NCI-H460 (cell line): ENCODE measurements at places on chromosomes 5 and 9. TPM values are rescaled to one million over a fixed set of nuclear protein-coding genes. Genes with fewer than 3 reads are reported as not detected.

DNA sequence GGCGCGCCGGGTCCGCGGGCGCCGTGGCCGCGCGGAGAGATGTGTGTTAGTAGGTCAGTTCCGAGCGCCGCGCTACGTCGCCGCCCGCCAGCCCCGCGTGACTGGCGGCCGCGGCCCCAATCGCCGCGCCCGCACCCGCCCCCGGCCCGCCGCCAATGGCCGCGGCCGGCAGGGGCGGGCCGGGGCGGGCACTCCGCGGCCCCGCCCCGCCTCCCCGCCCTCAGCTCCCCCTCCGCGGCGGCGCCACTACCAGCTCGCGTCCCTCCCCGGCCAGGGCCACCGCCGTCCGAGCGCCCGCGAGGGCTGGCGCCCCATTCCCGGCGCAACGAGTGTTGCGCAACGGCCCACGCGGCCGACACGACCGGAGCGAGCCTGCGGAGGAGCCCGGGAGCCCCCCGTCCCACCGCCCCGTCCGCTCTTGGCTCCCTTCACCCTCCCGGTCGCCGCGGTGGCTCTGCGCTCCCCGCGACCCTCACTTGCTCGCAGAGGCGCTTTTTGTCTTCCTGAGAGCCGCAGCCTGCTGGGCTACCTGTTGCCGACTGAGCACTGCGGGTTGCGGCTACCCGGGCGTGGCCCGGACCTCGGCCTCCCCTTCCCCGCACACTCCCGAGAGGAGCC lies at the start of gene NFIL3:
Gene NFIL3, minus strand, starts transcription at position 48 of the 618 bp plus-strand sequence. CDS start 13,098 bp downstream, outside the sequence.
- peak; percentile 73 for DNase-seq

DNA sequence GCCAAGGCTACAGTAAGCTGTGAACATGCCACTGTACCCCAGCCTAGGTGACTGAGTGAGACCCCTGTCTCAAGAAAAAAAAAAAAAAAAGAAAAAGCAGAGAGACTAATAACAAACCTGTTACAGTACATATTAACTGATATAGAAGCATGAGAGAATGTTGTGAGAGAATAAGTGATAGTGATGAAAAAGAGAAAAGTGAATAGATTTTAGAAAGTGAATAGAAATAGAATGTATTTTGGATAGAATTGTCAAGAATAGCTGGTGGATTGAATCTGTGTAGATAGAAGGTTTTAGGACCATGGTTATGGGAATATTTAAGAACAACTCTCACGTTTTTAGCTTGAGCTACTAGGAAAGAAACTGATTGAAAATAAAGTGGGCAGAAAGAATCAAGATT lies 135.8 kb downstream of the WDR70 start:
- no peak for DNase-seq

Gene CDK5RAP2
- total RNA-seq, result 82.7 and 92.3 TPM in 2 replicates

GRCh38 chr9:38680837-38681445 lies 39.0 kb downstream of the FAM240B start:
- no peak for DNase-seq

- DNase-seq, result no peak
These were observed 6.2 kb upstream of the CEP120 start for GRCh38 chr5:123429221-123429954.

DNA sequence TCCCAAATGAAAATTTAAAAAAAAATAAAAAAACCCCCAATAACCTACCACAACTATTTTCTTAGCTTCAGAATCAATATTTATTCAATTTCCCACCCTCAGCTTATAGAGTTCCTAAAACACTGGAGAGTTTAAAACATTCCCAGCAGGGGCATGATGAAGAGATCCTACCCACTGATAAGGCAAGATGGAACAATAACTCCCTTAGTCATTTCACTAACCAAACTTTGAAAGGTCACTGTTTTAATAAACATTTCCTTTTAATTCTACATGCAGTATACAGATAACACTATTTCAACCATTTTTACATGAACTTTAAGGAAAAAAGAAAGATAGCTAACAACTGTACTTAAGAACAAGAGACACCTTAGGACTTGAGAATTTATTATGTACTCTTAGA lies 34.9 kb upstream of the ACOT12 start:
- DNase-seq, result no peak

DNA sequence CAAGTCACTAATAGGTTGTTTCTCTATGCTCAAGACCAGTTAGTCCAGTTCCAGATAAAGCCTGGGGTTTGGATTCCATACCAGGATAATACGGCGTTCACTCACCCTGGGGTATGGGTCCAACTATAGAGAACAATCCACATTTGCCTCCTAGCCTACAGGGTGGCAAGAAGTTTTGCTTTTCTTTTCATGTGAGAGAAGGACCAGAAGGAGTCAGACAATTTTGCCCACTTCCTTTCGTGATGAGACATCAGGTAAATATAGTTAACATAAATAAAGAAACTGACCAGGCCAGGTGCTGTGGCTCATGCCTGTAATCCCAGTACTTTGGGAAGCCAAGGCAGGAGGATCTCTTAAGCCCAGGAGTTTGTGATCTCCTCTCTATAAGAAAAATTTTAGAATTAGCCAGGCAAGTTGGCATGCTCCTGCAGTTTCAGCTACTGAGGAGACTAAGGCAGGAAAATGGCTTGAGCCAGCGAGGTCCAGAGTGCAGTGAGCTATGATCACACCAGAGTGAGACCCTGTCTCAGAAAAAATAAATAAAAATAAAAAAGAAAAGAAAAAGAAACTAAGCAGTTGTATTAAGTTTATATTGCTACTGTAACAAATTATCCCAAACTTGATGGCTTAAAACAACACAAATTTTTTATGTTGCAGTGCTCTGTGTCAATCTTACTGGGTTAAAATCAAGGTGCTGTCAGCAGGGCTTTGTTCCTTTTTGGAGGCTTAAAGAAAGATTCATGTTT lies 7.5 kb upstream of the REEP5 start:
- no peak for DNase-seq

Gene SLC4A9
- total RNA-seq, result not detected in 2 replicates

DNA sequence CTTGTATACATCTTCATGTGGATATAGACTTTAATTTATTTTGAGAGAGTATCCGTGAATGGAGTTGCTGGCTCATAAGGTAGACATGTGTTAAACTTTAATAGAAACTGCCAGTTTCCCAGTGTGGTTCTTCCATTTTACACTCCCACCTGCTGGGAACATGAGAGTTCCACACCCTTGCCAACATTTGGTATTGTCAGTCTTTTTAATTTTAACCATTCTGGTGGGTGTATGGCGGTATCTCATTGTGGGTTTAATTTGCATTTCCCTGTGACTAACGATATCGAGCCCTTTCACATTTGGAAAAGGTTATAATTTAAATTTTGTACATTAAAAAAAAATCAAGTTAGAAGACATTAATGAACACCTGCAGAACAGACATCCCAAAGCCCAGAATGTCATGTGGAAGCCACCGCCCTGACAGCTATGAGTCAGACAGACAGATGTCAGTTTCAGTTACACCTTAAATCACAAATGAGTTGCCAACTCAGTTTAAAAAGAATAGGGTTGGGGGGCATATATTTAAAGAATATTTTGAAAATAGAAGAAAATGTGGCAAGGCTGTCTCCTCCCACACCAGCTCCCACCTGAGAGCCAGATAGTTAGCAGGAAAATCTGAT lies 36.9 kb downstream of the ANKRD33B start:
- DNase-seq, result no peak

DNA sequence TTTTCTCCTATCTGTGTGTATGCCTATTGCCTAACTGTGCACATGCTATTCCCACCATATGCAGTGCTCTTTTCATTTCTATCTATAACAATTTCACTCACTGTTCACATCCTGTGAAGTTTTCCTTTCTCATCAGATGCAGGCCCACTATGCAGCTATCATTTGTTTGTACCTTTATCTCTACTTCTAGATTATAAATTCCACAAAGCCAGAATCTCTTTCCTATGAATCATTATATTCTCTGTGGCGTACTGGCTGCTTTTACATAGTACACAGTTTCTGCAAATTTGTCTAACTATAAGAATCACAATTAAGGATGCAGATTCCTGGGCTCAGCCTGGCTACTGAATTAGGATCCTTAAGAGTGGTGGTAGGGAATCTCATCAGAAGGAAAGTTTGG lies 600.8 kb upstream of the ARRDC3 start:
- no peak for DNase-seq

Gene FAM13B
- 10.7 and 17.7 TPM in 2 replicates for total RNA-seq

GRCh38 chr5:88108490-88109279 lies 160.0 kb downstream of the TMEM161B start:
- peak; percentile 6 for DNase-seq

Gene CNOT8
- 67.3 and 81.2 TPM in 2 replicates for total RNA-seq

DNA sequence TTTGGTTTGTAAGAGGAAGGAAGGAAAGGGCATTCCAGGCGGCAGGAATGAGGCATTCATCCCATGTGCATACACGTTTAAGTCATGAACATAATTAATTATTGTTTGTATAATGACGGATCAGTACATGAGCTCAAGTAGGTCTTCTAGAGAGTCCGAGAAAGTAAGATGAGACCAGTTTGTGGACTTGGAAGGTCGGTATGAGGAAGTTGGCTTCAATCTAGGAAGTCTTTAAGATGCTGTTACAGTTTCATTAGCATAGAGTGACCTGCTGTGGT lies 2.1 kb downstream of the GTF3C4 start:
- no peak for DNase-seq

DNA sequence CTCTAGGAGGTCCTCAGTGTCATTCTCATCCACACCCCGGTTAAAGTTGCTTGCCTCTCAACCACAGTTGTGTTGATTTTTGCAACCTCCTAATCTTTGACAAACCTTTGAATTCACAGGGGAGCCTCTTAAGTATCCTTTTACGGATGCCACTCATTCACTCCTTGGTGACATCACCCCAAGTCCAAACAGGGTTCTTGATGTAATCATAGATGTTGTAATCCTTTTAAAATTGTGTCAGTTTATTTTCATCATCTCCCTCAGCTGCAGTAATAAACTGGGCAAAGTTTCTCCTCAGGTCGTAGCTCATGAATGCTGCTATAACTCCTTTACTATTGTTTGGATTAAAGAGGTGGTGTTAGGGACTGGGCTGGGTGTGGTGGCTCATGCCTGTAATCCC lies 637.2 kb upstream of the NUDT12 start:
- DNase-seq, result no peak

DNA sequence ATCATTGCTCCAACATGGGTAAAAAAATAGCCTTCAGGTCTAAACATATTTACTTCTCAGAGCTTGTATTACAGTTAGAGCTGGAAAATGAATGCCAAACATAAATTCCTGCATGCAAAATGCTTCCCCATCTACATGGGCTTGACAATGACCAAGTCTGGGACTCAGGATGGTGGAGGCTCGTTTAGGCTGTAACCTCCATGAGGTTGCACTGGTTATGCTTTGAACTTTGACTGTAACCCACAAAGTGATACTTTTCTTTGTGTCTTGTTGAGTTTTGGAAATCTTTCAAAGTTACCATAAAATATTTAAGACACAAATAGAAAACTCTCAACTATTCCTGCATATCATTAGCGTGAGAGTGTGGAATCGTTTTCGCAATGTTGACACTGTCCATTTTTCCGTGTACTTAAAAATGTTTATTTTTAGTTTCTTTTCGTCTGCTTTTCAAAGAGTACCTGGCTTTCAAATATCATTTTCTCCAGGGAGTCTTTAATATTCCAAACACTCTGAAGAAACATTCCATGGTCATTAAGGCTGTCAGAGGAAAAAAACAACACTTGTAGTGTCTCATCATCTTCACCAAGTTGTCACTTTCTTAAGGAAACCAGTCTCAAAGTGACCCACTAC lies 487.8 kb downstream of the ENC1 start:
- no peak for DNase-seq

Gene CDC14B
- 16.0 and 17.2 TPM in 2 replicates for total RNA-seq

Gene PCDHB12
- 0.75 and 0.99 TPM in 2 replicates for total RNA-seq

Gene PCDH1
- 3.3 TPM in 2 replicates for total RNA-seq

DNA sequence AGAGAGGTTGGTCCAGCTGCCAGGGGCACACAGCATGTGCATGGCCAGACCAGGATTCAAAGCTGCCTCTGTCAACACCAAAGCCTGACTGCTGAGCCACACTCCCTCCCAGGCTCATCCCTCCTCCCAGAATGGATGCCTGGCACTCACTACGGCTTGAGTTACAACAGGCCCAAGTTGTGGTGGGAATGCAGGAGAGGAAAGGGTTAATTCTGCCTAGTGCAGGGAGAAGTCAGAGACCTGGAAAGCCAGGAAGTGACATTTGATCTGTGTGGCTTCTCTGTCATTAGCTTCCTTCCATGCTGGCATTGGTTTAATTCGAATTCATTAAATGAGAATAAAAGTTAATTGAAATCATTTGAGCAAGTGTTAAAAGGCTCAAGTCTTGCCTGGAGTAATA lies 150.0 kb downstream of the NSG2 start:
- DNase-seq, result no peak

DNA sequence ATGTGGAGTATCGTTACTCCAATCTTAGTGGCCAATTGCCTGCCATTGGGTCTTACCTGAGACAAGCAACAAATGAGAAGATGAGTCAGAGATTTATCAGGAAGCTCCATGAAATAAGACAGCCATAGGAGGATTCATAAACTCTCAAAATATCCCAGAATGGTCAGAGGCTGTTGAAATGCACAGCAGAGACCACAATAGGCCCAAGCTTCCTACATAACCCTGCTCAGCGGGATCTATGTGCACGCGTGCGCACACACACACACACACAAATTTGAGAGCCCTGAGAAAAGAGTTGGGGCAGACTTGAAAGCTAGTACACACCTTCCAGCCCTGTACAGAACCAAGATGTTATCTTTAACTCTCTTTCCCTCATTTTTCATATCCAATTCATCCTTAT lies 9.8 kb downstream of the UIMC1 start:
- DNase-seq, result no peak

Gene PGM5
- 0.07 TPM in 1 of 2 replicates, not detected in the other for total RNA-seq
